ENCODE measurements at places on chromosomes 5 and 9. TPM values are rescaled to one million over a fixed set of nuclear protein-coding genes. Genes with fewer than 3 reads are reported as not detected.

The CCDC192 gene
- not detected for total RNA-seq

The ACTL7A gene
- total RNA-seq = not detected

The NRG2 gene
- total RNA-seq = 0.08 TPM

The PCDHGC4 gene
- not detected for total RNA-seq

The FOXI1 gene
- total RNA-seq = not detected

The BTNL8 gene
- total RNA-seq = not detected

The DND1 gene
- total RNA-seq = 3.1 TPM

The PTGDS gene
- total RNA-seq = 1.3 TPM

The REEP2 gene
- 1.5 TPM for total RNA-seq

The CDX1 gene
- total RNA-seq = not detected

The OCLN gene
- 2.6 TPM for total RNA-seq

The TXN gene
- 135 TPM for total RNA-seq

The DEPDC1B gene
- total RNA-seq = 27.1 TPM

The FOXD4L6 gene
- not detected for total RNA-seq

The EPB41L4B gene
- not detected for total RNA-seq

The CATSPER3 gene
- 0.40 TPM for total RNA-seq

The ZNF454 gene
- total RNA-seq = not detected

The GLDC gene
- not detected for total RNA-seq

The PCDHB10 gene
- not detected for total RNA-seq

The SLC6A19 gene
- total RNA-seq = not detected

The NPR3 gene
- total RNA-seq = not detected

The ADAMTS19 gene
- total RNA-seq = not detected

The PPP3R2 gene
- not detected for total RNA-seq

The ARHGEF28 gene
- total RNA-seq = not detected

The ADAMTS13 gene
- total RNA-seq = 3.2 TPM

The CDH9 gene
- total RNA-seq = not detected

The CTNNA1 gene
- 23.1 TPM for total RNA-seq

The ZFP37 gene
- total RNA-seq = 2.6 TPM

The PCDHAC2 gene
- total RNA-seq = not detected

The TRIM23 gene
- total RNA-seq = 14.6 TPM

The F2R gene
- total RNA-seq = 23.7 TPM

The SPACA9 gene
- 6.3 TPM for total RNA-seq

The OR1J2 gene
- not detected for total RNA-seq

The C5orf46 gene
- not detected for total RNA-seq

The SLC22A4 gene
- total RNA-seq = not detected

The SERF1B gene
- total RNA-seq = 9.8 TPM

The ACO1 gene
- total RNA-seq = 8.5 TPM

The PRRX2 gene
- total RNA-seq = not detected

The GCNT1 gene
- total RNA-seq = 11.1 TPM

The JAKMIP2 gene
- 4.9 TPM for total RNA-seq

The CLTA gene
- 123 TPM for total RNA-seq

The PLK2 gene
- total RNA-seq = 3.8 TPM

The SMIM33 gene
- total RNA-seq = 0.34 TPM

The TSSK1B gene
- total RNA-seq = not detected

The LHX6 gene
- not detected for total RNA-seq

The CD274 gene
- 9.8 TPM for total RNA-seq

All from activated naive CD8-positive, alpha-beta T cell treated with anti-CD3 and anti-CD28 coated beads, Interleukin-2, amount 10 ng/mL, durations not matched to agents 7 days and 5 days (primary cell).